ENCODE measurements at places on chromosomes 11 and 22. TPM values are rescaled to one million over a fixed set of nuclear protein-coding genes. Genes with fewer than 3 reads are reported as not detected.

Gene MOV10L1
- 1.1 TPM for total RNA-seq

DNA sequence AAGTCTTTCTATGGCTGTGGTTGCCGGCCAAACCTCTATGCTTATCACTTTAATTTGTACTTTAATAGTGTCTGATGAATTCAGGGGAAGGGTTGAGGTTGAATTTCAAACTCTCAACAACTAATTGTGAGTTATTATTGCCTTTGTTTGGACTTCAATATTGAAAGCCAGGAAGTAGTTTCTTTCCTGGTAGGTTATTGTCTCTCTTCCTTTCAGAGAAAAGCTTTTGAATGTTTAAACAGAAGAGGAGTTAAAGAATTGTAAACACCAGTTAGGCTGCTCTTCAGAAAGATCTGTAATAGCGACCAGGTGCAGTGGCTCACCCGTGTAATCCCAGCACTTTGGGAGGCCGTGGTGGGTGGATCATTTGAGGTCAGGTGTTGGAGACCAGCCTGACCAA, 22.2 kb downstream of the NNMT start:
- no peak for DNase-seq

Gene HEPN1
- not detected for total RNA-seq

DNA sequence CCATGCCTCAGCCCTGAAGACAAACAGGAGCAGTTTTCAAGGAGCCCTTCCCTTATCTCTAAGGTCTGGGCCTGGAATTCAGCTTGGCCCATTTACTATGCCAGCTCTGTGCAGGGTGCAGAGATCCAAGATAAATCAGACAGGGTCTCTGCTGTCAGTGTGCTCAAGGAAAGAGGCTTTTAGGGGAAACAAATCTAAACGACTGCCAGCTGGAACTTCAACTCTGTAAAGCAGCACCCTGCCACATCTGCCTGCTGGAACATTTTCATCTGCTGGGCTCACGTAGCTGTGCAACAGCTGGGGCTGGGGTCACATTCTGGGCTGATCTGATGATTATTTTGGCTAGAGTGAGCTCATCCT, 19.8 kb upstream of the EHF start:
- DNase-seq: no peak

Gene GNAZ
- total RNA-seq: 38.5 TPM

DNA sequence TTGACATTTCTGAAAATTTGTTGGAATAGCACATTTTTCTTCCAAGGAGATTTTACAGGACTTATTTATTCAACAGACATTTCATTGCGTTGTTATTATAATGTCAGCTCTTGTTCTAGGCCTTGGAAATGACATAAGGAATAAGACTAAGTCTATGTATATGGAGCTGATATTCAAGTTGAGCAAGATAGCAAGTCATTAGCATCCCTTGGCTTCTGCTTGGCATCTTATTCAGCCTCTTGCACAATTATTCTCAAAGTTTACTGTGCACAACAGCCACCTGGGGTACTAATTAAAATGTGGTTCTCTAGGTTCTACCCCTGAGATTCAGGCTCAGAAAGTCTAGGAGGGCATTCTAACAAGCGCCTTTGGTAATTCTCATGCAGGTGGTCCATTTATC, 304.8 kb upstream of the DDI1 start:
- no peak for DNase-seq

GRCh38 chr11:107743191-107743590, 31.3 kb upstream of the SLN start:
- DNase-seq: no peak

Gene B3GAT1
- not detected for total RNA-seq

Gene HIKESHI
- total RNA-seq: 43.9 TPM

Gene KRTAP5-2
- total RNA-seq: not detected

- DNase-seq: no peak
Observed at GRCh38 chr11:70853068-70853769, 399.2 kb downstream of the SHANK2 start.

- peak; percentile 16 for DNase-seq
Observed at GRCh38 chr11:117230999-117231841, 653 bp downstream of the PCSK7 start.

Gene GLYAT
- not detected for total RNA-seq

Measured in OCI-LY7 (cell line).